ENCODE measurements at places on chromosomes 4 and X.

DNA sequence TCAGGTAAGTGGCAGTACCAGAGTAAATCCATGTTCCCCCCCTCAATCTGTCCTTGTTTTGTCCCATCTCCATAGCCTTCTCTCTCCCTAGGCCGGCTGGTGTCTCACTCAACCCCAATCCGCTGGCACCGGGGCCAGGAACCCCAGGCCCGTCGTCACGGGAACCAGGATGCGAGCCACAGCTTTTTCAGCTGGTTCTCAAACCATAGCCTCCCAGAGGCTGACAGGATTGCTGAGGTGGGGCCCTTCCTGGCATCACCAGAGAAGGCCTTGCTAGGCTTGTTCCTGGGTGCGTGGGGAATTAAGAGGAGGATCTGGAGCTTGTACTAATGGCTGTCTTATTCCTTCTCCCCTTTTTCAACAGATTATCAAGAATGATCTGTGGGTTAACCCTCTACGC lies 2.7 kb downstream of the TSPYL2 start:
- DNase-seq, result no peak

- DNase-seq, result no peak
These were observed 347.6 kb upstream of the FAM241A start for GRCh38 chr4:111797455-111798163.

- no peak for DNase-seq
These were observed 1.3 kb downstream of the PTPN13 start for GRCh38 chr4:86595426-86595805.

DNA sequence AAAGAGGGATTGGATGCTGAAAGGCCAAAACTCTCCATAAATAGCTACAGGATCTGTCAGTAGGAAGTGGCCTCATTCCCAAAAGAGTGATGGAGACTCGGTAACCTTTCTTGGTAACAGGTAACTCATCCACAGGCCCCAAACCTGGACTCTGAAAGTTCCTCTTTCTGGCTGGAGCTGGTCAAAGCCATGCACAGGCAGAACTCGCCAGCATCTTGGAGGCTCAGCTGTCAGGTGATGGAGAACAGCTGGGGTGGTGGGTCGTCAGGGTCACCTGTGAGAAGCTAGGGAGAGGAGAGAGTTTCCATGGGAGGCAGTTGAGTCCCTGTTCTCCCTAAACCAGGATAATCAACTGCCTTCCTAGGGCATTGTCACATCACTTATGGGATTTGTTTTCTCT lies 354.3 kb upstream of the GATB start:
- no peak for DNase-seq

GRCh38 chr4:40121515-40121914 lies 64.9 kb downstream of the N4BP2 start:
- peak; percentile 29 for DNase-seq

GRCh38 chr4:185529413-185529812 lies 5.9 kb downstream of the PDLIM3 start:
- DNase-seq, result no peak

DNA sequence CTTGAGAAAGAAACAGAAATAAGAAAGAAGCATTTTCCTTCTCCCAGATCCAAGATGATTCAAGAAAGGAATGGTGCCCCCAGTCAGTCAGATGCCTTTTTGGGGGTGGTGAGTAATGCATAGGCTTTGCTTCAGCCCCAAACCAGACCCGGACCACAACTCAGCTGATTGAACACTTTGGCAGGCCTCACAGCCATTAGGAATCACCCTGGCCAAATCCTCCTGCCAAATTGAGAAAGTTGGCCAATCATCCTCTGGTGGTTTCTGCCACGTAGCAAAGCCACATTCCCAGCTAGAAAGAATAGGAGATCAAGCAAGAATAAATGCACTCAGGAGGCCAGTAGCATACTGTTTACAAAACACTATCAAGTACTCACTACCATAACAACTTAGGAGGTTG lies 33.7 kb downstream of the FRMD7 start:
- DNase-seq, result no peak

DNA sequence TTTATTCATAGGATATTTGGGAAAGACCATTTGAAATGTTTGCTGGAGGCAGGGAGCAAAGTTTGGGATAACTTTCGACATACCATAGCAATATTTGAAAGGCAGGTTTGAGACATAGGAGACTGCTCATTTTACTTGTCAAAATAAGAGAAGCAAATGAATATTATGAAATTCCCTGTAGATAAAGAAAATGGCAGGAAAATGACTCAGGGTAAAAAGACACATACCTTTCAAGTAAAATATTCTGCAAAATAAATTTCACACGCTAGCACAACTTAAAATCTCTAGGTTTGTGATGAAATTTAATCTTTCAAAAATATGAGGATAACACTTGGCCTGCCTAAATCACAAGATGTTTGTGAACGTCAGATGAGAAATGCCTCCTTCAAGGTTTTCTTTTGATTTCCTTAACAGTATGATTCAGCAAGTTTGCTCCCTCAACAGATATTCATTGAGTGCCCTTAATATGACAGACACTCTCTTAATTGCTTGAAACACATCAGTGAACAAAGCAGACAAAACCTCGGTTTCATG lies 6.6 kb downstream of the TMEM156 start:
- DNase-seq, result no peak

- DNase-seq, result no peak
These were observed 63.7 kb upstream of the ESX1 start for GRCh38 chrX:104318330-104319009.

DNA sequence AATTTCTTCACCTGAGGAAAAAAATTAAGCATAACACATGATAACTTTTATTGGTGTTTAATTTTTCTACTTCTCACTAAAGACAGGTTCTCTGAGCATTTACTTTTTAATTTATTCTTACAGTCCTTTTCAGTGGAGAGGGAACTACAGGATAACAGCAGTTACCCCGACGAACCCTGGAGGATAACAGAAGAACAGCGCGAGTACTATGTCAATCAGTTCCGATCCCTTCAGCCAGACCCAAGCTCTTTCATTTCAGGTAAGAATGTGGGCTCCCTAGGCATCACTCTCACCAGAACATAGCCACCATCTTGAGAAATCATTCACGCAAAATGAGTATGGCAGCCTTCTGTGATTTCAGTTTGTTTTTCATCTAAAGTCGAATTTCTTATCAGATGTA lies 100.8 kb downstream of the REPS2 start:
- no peak for DNase-seq

DNA sequence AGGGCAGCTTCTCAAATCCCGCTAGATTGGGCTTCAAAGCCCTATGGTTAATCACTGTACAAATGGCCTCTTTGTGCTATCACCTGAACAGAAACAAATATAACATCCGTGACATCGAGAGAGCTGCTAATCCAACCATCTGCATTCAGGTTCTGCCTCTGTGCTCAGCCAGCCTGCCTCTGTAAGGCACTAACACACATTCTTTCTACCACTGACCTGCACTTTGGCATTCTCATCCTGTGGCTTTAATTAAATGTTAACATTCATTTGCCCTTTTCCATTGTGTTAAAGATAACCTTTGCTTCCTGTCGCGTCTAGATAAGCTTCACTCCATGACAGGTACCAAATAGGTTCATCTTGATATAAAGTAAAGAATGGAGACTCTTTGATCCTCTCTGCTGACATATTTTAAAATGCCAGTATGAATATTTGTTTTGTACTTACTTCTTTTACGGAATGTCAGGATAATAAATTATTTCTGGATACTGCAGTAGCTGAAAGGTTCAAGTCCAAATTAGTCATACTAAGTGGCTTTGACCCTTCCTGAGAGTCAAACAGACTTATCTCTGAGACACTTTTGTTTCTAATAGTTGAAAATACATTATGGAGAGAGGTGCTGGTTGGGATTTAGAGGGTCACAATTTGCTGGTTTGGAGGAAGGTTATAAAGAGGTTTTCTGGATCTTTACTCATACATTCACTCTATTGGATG lies 505.7 kb downstream of the PACRGL start:
- no peak for DNase-seq

DNA sequence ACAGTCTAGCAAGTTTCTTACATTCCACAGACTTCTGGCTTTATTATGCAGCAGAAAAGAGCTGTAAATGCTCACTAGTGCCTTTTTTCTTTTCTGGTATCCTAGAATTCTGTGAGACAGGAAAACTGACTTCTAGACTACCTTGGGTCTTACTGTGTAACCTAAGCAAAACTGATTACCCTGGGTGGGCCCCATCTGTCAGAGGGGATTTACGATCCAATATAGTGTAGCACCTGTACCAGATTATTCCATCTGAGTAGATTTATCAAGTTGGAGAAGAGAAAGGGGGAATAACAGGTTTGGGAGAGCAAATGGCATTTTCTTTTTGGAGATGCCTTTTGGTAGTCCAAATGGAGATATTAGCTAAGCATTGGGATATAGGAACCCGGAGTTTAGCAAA lies 46.7 kb downstream of the FSTL5 start:
- DNase-seq, result no peak

GRCh38 chr4:138204507-138204906 lies 37.6 kb downstream of the SLC7A11 start:
- DNase-seq, result no peak

GRCh38 chr4:96146686-96147085 lies 306.8 kb downstream of the PDHA2 start:
- DNase-seq, result no peak

DNA sequence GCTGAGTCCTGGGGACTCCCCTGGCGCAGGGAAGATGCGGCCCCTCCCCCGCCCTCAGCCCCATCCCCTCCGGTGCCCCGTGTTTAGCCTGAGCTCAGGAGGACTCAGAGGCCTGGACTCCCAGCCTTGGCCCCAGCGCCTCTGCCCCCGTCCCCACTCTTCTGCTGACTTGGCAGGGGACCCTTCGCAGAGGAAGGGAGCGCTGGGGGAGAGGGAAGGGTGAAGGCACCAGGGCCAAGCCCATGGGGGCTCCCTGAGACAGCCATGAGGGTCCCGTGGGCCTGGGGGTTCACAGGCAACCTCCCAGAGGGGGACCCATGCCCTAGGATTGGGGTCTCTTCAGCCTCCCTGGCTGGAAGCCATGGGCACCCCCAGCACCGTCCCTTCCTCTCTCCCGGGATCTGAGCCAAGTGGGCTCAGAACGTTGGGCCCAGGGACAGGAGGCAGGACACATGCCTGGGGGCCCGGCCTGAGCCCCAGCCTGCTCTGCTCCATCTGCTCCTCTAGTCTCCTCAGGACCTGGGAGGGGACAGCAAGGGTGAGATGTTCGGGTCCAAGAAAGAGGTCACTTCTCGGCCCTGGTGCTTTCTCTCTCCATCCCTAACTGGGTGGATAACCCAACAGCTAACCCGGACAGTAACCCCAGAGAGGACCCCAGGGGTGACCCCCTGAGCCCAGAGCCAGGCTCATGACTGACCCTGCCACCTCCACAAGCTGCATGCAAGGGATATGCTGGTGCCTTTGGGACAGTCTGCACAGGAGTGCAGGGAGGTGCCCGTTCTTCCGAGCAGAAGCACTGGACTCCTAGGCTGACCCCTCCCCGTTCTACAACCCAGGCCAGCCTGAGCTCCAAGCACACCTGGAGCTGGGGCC lies 1.5 kb upstream of the CPLX1 start:
- DNase-seq, result no peak

GRCh38 chrX:10062352-10062751 lies 94.4 kb upstream of the CLCN4 start:
- no peak for DNase-seq

GRCh38 chr4:168550064-168550766 lies 53.4 kb downstream of the PALLD start:
- DNase-seq, result no peak

DNA sequence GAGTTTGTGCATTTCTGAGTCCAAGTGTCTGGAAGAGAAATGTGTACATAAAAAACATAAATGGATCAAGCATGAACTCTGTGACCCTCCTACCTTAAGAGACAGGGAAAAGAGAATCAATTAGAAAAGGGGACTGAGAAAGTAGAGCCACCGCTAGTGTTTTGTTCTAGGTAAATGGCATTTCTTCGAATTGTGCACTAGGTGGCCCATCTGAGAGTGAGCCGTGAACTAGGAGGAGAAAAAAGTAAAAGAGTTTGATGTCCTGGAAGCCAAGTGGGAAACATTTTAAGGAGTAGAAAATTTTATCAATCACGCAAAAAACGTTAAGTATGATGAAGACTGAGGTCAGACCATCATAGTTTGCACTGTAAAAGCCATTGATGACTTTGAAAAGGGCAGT lies 55.1 kb downstream of the NAF1 start:
- DNase-seq, result no peak

GRCh38 chrX:134764202-134764785 lies 106.0 kb upstream of the PLAC1 start:
- DNase-seq, result peak; percentile 10

DNA sequence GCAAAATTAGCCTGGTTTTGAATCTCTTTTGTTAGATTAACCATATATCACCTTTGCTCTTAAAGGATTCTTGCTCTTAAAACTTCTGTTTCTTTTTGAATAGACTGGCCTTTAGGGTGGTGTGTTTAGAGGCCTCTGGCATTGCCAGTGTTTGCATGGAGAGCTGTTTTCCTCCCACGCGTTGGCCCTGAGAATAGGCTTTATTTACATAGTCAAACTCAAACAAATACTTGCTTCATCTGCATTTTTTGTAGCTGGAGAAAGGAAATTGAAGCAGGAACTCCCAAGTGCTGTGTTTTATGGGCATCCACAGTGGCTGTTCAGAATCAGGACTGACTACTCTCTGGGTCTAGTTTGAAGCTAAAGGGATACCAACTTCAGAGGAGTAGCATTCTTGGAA lies 2.7 kb downstream of the SHROOM2 start:
- no peak for DNase-seq

DNA sequence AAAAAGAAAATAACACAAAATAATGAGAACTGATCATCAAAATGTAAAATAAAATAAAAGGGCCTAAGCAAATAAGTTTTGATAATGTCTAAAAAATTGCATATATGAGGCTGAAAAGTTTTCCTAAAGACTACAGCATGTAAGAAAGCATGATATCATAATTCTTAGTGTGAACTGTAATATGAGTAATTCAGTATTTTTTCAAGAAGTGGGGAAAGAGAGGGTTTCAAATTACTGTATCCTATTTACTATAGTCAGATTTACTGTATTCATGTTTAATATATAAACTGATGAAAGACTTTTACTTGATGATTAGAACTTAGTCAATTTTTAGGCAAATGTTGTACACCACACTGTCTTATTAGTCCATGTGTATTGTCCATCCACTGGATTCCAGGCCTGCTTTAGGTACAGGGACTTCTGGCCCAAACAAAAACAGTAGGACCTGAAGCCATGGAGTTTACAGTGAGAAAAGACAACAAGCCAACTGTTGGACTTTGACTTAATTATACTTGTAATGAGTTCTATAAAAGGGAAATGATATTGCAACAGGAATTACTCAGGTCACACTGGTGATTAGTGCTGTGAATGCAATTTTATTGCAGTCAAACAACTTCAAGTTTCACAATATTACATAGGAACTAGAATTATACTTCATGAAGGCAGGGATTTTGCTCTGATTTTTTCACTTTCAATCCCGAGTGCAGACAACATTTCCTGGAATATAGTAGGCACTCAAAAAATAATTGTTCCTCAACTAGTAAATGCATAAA lies 517.7 kb upstream of the GALNT7 start:
- DNase-seq, result no peak

DNA sequence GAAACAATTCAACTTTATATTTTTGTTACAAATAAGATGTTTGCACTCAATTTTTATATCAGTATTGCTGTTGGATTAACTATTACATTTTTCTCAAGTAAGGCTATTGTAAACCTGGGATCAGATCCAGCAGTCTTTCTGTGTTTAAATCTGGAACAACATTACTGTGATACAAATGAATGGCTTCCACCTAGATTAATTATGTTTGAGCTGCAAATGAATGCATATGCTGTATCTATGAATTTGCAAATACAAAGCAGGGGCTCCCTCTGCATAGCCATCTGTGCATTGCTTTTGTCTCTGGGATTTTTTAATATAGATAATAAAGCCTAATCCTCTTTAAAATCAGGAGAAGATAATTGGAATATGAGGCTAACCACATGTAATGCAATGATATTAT lies 69.8 kb upstream of the NEIL3 start:
- no peak for DNase-seq

Data from GM12864 (cell line).